ENCODE measurements at places on chromosomes 5 and 9. TPM values are rescaled to one million over a fixed set of nuclear protein-coding genes. Genes with fewer than 3 reads are reported as not detected.

Gene KIF20A
- 8.2 TPM for total RNA-seq

Gene TLX3
- total RNA-seq, result not detected

Gene UBE2QL1
- total RNA-seq, result not detected

Gene SPDL1
- 15.3 TPM for total RNA-seq

GRCh38 chr5:18281947-18282581 is 647.8 kb downstream of the TAF11L14 start:
- DNase-seq, result peak; percentile 25

GRCh38 chr5:4661836-4662235 is 478.3 kb upstream of the ADAMTS16 start:
- DNase-seq, result no peak
